ENCODE measurements at places on chromosomes 16 and 17.
A peak's percentile ranks its signal among the peaks of the same experiment; 100 is the strongest.

DNA sequence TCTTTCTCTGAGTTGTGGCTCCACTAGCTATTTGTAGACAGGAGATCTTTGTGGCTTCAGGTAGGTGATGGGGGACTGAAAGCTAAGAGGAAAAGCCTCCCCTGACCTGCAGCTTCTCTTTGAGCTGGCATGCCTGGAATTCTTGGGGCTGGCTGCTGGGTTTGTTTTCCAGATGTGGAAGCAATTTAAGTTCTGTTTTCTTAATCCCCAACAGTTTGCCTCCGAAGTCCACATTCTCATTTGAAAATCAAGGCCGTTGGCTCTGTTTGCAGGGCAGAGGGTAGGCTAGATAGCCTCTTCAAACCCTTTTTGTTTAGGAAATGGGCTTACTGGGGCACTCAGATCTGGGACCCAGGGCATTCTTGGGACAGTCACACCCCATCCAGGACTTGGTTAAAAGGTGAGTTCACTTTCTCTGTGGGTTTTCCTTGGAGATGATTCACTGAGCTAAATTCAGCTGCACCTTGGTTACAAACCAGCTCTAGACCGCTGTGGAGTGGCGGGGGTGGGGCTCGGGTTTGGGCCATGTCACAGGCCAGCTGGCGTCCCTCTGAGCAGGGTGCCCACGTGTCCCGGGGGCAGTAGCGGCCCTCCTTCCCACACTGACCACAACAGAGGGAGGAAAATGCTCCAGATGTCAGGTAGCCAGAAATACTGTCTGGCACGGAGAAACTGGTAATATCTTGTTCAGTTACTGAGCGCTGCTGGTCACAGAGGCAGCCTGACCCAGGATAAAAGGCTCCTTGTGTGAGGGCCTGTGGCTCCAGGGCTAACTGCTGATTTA is 108.5 kb downstream of the RAB11FIP4 start:
- no peak for DNase-seq

DNA sequence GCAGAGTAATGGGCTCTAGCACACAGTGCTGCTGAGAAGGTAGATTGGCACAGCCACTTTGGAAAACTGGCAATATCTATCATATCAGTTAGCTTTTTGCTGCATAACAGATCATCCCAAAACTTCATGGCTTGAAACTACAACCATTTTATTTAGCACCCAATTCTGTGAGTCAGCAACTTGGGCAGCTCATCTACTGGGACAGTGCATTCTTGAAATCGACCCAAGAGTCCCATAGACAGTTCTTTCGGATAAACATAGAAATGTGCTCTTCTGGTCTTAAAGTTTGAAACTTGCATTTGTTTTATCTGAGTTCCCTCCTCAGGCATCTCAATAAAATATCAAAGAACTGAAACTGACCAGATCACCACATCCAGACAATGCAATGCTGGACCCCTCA is 76.7 kb downstream of the CEP112 start:
- DNase-seq, result no peak

GRCh38 chr17:68533887-68534694 is 21.9 kb downstream of the PRKAR1A start:
- no peak for DNase-seq

- peak; percentile 5 for DNase-seq
Observed at GRCh38 chr17:66746736-66747135, 88.2 kb upstream of the CACNG5 start.

DNA sequence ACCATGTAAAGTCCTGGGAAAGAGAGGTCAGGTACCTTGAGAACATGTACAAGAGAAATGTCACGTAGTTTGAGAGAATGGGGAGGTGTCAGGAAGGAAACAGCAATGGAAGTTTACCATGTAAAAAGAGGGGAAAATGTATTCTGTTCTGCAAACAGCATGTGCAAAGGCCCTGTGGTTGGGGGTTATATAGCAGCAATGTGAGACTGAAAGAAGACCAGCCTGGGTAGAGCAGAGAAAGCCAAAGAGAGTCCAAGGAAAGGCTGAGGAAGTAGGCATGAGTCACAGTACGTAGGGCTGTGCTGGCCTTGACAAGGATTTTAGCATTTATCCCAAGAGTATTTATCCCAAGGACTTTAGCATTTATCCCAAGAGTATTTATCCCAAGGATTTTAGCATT is 141.3 kb upstream of the CACNG3 start:
- DNase-seq, result no peak

DNA sequence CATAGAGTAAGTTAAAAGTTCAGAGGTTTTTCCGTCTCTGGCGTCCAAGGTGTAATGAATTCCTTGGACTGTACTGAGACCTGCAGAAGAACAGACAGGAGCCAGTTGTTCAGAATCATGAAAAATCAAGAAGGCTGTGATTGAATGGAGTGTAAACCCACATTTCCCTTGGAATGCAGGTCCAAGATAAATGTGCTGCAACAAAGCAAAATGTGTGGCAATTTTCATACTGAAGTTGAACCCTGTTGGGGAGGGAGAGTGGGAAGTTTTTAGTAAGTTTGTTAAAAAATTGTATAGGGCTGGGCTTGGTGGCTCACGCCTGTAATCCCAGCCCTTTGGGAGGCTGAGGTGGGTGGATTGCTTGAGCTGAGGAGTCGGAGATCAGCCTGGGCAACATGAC is 21.4 kb downstream of the GGNBP2 start:
- DNase-seq, result no peak

- DNase-seq, result no peak
Observed at GRCh38 chr17:74637265-74637664, 13.7 kb upstream of the CD300E start.

Measured in posterior vena cava (tissue), 2 donors.